SK-N-DZ (cell line): ENCODE measurements at places on chromosomes 11 and 22.

- no peak for DNase-seq
These were observed 156.9 kb upstream of the TBCEL start for GRCh38 chr11:120867024-120867423.

DNA sequence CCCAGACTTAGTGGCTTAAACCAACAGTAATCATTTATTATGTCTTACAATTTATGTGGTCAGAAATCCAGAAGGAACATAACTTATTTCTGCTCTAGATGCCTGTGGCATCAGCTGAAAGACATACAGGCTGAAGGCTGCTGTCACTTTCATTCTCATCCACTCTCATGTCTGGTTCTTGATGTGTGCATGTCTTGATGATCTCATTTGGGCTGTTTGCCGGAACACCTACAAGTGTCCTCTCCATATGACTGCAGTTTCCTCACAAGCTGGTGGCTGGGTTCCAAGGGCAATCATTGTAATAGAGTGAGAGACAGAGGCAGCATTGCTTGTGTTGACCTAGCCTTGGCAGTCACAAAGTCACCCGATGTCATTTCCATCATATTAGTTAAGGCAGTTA, 1375.9 kb upstream of the RAG2 start:
- no peak for DNase-seq

- no peak for DNase-seq
These were observed 800 bp downstream of the KCTD21 start for GRCh38 chr11:78187366-78188285.

- DNase-seq = peak; percentile 98
These were observed 4.8 kb upstream of the FBXO7 start for GRCh38 chr22:32469799-32470212.

- DNase-seq = no peak
These were observed 46.4 kb downstream of the RTN4R start for GRCh38 chr22:20221421-20222340.

GRCh38 chr22:27829620-27830019, 28.1 kb upstream of the MN1 start:
- no peak for DNase-seq

DNA sequence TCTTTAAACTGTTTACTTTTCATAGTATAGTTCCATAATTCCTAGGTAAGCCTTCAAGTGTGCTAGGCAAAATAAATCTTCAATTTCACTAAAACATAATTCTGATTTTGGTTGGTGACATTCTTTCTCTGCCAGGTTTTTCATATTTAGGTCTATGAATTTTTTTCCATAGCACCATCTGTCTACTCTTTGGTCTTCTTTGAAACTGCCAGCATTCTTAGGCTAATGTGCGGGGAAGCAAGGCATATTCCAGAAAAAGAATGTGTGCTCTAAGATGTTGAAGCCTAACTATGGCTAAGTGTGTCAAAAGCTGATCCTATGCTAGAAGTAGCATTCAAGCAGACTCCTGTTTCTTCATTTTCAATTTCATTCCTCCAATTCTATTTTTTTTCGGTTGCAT, 213.9 kb upstream of the C11orf87 start:
- no peak for DNase-seq

DNA sequence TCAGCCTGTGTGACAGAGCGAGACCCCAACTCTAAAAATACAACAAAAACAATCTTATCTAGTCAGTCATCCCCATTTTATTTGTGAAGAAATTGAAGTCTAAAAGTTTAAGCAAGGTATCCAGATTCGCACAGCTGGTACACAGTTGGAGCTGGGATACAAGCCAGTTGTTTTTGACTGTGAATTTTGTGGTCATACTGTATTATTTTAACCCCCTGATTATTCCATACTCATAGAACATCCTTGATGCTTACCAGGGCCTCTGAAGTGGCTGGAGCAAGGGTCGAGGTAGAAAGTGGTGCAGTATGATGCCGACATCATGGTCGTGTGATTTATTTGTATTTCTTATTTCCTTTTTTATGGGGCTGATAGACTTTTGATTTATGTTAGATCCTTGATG, 50.0 kb downstream of the BID start:
- DNase-seq = no peak

- peak; percentile 61 for DNase-seq
These were observed 859.0 kb downstream of the FAM181B start for GRCh38 chr11:81874635-81875034.
